ENCODE measurements at places on chromosomes 4 and X.
A peak's percentile ranks its signal among the peaks of the same experiment; 100 is the strongest.

- DNase-seq: no peak
These were observed 412.0 kb upstream of the ATOH1 start for GRCh38 chr4:93416344-93417128.

DNA sequence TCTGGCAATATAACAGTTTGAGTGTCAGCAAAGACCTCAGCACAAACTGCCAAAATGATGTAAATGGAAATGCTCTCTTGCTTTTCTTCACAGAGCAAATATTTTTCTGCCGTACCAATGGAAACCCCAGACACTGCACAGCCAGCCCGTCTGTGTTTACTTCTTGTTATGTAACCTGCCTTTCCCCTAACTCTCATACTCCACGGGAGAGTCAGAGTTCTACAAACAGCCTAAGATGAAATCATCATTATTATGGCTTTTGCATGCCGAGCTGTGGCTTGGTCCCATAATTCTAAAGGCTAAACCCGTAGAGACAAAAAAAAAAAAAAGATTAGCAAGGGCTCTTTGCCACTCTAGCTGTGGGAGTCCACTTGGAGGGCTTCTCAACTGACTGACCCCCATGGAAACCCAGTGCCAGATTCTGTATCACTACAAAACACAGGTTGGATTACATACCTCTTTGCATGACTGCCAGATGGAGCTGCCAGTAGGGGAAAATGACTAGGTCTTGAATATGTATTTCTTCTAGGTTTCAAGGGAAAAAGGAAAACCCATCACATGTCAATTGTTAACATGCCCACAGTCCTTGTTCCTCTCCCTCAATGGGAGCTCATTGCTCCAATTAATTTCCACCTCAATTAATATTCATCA is 197.2 kb upstream of the CNKSR2 start:
- no peak for DNase-seq

DNA sequence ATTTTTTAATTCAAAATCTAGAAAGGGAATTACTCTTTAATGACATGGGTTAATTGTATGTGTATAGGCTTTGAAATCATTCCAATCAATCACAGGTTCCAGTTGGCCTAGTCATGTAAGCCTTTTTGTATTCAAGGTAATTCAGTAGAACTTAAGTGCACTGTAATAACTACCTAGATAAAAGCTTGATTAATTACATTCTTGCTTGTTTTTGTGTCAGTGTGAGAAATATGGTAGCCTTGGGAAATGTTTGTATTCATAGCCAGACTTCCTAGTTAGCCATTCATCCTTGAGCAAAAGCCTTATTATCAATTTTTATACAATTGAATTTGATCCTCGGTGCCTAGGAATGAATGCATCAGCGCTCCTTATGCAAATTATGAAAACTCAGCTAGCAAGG is 33.5 kb downstream of the TKTL2 start:
- DNase-seq: no peak

GRCh38 chrX:10972706-10973105 is 138.4 kb upstream of the HCCS start:
- no peak for DNase-seq

DNA sequence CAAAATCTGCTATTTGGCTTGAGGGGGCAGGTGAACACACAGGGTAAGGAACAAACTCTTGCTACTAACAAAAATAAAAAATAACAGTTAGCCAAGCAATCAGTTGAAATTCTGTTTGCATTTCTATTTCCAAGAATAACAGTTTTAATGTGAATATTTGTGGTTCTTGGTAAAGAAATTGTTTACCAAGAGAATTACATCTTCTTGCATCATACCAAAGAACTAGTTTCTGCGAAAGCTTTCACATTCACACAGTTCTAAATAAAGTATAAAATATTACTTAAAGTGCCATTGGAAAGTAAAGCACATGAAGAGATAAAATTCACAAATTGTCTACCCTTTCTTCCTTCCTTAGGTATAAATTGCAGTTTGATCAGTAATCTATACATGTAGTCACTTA is 54.4 kb downstream of the KLHL4 start:
- no peak for DNase-seq

DNA sequence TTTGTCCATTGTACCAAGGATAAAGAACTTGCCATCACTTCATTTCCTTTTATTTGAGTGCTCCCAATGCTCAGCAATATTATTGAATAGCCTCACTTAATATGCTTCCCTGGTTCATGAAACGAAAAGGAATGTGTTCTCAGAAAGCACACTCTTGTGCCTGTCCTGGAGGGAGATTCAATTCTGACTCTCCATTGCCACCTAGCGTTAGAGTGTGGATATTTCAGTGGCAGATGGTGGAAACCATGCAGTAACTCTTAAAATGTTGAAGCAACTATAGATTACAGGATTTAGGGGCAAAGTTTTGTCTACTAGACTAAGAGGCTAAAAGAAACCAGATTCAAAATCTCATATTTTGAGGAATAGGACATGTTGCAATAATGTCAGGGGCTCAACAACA is 36.0 kb downstream of the GAB3 start:
- peak; percentile 71 for DNase-seq

GRCh38 chr4:145494666-145495270 is 13.1 kb downstream of the SMAD1 start:
- DNase-seq: no peak

- no peak for DNase-seq
These were observed 88.0 kb upstream of the CBR4 start for GRCh38 chr4:169098054-169098497.

DNA sequence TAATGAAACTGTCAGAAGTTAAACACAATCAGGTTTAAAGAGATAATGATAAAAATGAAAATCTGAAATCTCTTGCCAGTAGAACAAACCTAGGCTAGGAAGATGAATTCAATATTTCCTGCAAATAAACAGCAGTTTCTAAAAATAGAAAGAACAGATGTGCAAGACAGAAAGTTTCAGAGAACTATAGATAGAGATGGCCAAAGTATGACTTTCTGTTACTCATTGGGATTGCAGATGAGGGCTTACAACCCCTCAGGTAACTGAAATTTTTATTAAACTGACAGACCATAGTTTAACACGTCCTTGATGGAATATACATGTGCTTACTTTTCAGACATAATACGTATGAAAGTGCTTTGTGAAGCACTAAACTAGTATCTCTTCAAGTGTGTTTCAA is 82.3 kb upstream of the PPARGC1A start:
- no peak for DNase-seq

GRCh38 chr4:154779362-154779947 is 1.6 kb upstream of the RBM46 start:
- peak; percentile 8 for DNase-seq

DNA sequence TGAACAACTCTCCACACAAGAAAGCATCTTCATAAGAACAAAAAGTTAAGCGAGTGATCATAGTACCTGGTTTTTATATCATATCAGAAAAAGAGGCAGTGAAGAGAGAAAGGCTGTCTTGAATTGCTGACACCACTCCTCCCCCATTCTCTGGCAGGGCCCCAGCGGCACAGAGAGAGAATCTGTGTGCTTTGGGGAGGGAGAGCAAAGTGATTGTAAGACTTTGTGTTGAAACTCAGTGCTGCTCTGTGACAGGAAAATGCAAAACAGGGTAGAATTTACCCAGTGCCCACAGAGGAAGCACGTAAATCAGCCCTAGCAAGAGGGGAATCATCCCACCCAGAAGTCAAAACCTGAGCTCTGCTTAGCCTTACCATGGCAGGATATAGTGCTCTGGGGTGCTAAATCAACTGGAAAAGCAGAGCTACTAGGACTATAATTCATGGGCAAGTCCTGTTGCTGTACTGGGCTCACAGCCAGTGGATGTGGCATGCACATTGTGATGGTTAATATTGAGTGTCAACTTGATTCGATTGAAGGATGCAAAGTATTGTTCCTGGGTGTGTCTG is 174.6 kb downstream of the PRR32 start:
- no peak for DNase-seq

DNA sequence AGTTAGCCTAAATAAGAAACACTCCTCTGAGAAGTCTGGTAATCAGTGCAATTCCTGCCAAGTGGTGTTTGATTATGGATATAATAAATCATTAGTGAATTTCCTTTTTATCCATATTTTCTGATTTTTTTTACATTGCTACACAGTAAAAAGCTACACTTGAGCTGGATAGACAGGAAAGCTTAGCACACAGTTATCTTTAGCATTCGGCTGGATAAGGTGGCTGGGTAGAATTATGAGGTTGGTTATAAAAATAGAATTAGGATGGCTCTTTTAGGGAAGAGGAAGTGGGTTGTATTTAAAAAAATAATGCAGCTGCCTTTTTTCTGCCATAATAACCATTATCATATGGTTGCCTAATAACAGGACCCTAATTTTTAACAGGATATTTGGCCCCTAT is 460.6 kb downstream of the NAF1 start:
- DNase-seq: no peak

GRCh38 chr4:127783026-127783769 is 1.1 kb downstream of the HSPA4L start:
- peak; percentile 63 for DNase-seq

DNA sequence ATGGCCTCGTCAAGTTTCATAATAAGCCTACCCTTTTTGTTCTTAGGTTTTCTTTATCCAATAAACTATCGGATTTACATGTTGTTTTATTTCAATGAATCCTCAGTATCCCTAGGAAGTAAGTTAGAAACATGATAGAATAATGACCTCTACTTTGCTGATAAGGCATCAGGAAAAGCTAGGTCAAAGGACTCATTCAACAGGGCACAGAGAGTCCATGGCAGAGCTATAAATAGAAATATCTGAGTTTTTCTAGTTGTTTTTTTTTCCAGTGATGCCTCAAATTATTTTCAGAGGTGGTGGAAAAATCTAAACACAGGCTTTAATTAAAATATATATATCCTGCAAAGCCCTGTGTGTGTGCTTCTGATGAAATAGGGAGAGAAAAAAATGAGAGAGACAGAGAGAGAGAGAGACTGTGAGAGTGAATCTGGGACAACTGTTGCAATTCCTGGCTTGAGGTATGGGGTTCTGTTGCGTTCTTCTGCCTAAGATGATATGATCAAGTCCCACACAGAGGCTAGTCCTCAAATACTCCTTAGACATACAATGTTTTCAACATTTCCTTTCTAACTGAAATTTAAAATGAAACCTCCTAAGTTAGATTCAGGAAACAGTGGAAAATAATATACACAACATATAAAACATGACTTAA is 139.9 kb downstream of the HDX start:
- DNase-seq: no peak

- DNase-seq: peak; percentile 73
These were observed 21.4 kb upstream of the SEL1L3 start for GRCh38 chr4:25884031-25884782.

DNA sequence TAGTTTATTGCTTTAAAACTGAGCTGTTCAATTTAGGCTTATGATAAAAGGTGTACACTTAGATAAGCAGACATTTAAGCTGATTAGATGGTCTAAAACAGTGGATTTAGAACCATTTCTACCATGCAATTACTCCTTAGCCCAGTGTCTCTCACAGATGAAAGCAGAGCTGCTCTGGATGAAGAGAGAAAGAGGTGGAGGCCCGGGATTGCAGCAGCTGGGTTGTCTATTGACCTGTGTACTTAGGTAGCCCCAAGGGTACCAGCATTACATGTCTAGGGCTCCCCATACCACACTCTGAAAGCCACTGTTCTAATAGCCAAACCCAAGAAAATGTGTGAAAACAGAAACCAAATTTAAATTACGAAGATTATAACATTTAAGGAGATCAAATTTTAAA is 86.0 kb upstream of the GIMD1 start:
- DNase-seq: no peak

- no peak for DNase-seq
These were observed 5.8 kb upstream of the DCLK2 start for GRCh38 chr4:150072471-150072870.

DNA sequence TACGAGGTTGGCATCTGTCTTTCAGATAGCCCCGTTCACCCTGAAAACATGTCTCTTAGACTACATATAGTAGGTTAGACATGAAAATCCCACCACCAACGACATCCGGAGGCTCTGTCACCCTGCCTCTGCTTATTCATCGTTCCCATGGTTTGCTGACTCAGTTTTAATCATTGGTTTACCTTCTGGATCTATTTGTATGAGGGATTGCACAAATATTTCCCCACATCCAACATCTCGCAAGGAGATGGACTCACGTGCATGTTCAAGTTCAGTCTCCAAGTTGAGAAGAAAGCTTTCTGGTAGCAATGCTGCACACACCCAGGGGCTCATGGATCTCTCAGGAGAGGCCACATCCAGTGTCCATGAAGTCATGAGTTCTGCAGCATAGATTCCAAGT is 10.8 kb downstream of the CETN2 start:
- no peak for DNase-seq

GRCh38 chrX:96436105-96436504 is 248.5 kb upstream of the DIAPH2 start:
- no peak for DNase-seq
